M059J (cell line): ENCODE measurements at places on chromosomes 11 and 22. TPM values are rescaled to one million over a fixed set of nuclear protein-coding genes. Genes with fewer than 3 reads are reported as not detected.

DNA sequence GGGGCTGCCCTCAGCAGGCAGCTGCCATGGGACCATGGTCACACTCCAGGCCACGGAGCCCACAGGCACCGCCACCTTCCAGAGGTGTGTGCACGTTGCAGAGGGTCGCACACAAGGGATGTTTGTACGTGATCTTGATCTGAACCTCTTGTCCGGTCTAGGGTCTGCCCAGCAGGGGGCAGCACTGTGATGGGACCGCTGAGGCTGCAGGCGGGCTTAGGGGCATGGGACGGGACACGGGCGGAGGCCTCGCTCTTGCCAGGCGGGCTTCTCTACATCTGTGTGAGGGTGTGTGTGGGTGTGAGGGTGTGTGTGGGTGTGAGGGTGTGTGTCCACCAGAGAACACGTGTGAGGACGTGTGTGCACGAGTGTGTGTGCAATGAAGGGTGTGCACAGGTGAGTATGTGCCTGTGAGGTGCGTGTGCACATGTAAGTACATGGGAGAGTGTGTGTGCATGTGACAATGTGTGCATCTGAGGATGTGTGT lies 52.4 kb downstream of the CACNA1I start:
- no peak for DNase-seq

DNA sequence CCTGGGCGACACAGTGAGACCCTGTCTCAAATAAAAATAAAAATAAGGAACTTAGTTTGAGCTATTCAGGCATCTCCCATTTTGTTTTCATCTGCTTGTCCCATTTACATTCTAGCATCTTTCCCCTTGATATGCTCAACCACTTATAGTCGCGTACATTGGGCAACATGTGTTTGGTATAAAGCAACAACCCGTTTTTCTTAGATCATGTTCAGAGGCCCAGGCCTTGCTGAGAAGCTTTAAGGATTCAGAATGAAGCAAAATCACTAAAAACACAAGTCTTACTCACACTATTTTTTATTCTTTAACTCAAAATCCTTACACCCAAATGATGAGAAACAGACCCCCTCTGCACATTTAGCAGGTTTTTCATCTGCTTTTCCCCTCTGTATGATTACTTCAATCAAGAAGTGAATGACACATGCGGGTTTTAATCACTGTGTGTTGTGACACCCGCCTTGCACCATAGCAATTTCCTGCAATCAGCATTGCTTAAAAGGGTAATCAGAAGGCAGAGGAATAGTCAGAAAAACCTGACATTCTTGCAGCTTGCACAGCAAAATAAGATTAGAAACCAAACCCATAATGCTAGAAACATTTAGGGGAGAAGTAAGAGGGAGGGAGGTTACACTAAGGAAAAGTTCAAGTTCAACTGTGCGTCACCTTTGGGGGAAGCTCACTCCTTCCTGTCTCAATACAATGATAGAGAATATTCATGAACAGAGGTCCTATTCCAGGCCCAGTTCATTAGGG lies 25.9 kb downstream of the ALG9 start:
- peak; percentile 51 for DNase-seq

KCNJ1 gene
- not detected in 2 replicates for total RNA-seq

OR52H1 gene
- not detected in 2 replicates for total RNA-seq
